Kidney (tissue), 22 donors: ENCODE measurements at places on chromosomes 3 and 15.

- no peak for DNase-seq
Measured at GRCh38 chr3:127337911-127338531, 50.2 kb upstream of the PRR20G start.

- DNase-seq, result no peak
Measured at GRCh38 chr3:39387411-39387975, 4.3 kb downstream of the SLC25A38 start.

GRCh38 chr3:138498991-138499390 is 64.6 kb downstream of the ESYT3 start:
- no peak for DNase-seq

DNA sequence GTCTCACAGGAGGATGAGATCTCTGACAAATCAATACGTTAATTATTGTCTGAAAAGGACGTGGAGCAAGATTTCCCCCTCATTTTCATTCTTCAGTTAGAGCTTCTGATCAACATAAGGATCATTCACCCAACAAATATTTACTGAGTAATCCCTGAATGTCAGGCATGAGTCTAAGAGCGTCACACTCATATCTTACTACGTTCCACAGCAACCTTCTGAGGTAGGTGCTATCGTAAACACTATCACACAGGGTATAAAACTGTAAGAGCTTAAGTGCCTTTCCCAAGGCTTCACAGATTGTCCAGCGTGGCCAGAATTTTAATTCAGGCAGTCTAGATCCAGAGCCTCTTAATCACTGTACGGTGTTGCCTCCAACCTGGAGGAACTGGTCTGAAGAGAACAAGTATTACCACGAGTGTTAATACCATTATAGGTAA is 10.6 kb upstream of the TM4SF1 start:
- no peak for DNase-seq

- no peak for DNase-seq
Measured at GRCh38 chr3:39601241-39601640, 133.8 kb downstream of the MOBP start.

- DNase-seq, result no peak
Measured at GRCh38 chr15:35054380-35054779, 30.7 kb downstream of the NANOGP8 start.

DNA sequence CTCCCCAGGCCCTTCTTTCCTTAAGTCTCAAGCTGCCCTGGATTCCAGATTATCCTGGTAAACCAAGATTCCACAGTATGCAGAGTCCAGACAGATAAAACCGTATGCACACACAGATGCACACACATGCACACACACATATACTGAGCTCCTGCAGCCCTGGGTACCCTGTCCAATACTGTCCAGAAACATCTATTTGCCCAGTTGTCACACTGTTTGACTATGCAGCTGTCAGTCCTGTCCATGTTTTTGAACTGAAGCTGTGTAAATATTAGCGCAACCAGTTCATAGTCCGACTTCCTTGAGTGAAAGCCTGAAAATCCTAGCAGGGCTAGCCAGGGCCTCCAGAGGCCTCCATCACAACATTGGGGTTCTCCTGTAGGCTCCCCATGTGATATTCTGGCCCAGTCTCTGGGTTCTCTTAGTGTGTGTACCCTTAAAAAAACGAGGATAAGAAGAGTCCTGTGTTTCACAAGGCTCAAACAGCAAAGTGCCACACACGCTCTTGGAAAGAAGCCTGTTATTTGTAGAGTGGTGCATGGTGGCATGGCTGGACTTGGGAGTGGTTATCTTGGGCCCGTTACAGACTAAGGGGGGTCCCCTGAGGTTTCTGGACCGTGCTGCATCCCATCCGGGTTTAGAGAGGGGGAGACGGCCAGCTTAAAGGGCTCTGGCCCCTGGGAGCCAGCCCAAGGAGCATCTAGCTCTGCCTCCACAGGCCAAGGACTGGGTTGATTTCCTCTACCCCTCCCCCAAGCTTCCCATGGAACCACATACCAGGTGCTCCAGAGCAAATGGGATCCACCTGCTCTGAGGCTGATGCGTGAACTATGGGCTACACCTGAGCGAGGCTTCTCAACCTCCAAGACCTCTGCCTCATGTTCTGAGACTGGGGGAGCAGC is 108.3 kb downstream of the IQSEC1 start:
- DNase-seq, result no peak

DNA sequence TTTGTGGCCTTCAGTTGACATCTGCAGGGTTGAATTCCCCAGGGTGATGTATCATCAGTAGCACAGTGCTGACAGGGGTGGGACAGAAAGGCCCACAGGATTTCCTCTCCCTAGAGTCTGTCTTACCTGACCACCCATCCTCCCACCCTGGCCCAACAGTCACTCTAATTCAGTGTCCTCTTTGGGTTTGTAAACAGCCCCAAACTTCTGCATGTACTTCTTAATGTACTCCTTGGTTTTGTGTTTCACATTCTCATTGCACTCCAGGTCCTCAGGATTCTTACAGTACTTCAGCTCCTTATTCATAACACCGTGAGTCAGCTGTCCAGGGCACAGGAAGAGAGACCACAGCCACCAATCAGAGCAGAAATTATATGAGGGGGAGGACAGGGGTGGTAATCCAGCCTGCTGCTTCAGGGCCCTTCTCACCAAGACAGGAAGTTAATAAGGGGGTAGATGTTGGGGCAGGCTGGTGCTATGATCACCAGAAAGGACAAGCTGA is 37.5 kb downstream of the NBEAL2 start:
- no peak for DNase-seq
